ENCODE measurements at places on chromosomes 2 and 18.

DNA sequence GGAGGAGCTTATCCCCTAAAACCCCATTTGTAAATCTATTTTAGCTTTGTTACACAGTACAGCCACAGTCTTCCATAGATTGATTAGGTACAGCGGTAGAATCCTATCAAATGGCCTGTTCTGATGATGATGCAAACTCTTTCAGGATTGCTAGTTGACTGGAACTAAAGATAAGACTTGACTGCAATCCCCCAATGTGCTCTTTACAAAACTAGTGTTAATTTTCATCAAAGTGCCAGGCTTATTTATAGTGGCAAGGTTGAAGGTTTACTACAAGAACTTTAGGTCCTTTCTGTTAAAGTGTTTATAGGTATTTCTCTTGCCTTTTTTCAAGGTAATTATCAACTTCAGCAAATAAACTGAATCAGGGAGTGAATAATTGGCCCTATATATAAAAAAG is 9.0 kb upstream of the OTX1 start:
- no peak for DNase-seq

DNA sequence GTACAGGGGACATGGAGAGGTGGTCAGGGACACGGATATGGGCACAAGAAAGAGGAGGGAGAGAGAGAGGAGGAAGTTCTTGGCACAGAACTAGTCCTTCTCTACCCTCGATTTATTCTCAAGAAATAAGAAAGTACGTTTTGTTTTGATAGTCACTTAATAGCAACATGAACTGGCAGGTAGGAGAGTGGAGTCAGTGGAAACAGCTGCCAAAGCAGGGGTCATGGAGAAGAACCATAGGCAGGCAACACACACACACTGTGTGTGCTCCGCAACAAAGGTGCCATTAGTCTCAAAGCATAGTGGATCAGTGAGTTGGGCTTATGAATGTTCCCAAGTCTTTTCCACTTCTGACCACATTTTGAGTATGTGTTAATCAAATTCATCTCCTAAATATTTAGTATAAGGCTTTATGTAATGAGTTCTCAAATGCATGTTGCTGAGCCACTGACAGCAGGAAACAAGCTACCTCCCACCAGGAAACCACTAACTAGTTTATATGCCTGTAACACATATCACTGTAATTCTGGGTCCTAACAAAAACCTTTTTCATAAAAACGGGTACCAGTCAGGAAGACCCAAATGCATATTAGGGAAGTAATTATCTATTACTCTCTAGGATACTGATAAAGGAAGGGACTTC is 41.1 kb downstream of the IWS1 start:
- DNase-seq, result no peak

DNA sequence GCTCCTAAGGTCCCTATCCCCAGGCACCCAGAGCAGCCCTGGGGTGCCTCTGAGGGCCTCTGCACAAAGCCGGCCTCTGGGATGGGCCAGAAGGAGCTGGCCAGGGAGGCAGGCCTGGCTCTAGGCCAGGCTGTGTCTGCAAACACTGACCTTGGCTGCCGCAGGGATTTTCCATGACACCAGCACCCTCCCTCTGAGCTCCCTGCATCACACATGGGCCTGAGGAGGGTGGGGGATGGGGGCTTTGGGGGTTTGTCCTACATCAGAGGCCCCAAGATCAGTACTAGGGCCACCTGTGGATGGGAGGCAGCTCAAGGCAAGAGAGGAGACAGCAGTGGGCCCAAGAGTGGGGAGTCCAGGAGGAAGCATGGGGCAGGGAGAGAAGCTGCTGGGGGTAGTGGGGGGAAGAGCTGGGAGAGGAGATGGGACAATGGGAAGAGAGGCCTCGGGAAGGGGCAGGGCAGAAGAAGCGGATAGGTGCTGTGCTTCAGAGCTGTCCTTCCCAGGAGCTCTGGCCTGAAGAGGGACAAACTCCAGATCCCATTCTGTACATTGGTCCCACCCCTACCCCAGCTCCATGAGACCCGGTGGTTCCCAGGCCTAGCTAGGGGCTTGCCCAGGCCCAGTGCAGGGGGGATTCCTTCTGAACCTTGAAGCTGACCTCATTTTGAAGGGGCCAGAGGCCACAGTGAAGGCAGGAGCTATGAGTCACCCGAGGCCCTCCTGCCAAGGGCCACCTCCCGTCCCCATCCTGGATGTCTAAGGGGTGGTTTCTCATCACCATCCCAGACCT is 28.0 kb downstream of the KCNK3 start:
- no peak for DNase-seq

DNA sequence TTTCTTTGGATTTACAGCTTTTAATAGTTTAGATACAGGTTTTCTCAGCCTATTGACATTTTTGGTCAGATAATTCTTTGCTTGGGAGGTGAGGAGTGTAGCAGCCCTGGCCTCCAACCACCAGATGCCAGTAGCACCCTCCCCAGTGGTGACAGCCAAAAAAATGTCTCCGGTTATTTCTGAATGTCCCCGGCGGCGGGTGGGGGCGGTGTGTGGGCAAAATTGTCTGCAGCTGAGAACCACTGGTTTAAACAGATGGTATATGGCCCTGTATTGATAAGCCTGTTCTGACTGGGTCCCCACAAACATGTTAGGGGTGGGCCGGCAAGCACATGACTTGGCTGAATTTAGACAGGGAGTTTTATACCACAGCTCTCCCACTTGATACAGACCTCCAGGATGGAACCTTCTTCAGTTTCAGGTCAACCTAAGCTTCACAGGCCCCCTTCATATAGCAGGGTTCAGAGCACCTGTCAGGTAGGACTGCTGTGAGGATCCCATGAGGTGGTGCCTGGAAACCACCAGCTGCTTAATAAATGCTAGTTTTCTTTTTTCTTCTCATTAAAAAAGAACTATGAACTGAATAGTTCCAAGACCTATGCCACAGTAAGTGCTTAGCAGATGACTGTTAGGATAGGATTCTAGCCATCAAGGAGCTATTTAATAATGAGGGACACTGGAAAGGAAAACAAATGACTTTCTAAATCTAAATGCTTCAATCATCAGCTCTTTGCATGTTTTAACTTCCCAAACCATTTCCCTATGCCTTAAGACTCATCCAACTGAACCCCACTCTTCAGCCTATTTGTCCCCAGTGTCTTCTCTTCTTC is 18.1 kb downstream of the LPIN2 start:
- DNase-seq, result peak; percentile 49

DNA sequence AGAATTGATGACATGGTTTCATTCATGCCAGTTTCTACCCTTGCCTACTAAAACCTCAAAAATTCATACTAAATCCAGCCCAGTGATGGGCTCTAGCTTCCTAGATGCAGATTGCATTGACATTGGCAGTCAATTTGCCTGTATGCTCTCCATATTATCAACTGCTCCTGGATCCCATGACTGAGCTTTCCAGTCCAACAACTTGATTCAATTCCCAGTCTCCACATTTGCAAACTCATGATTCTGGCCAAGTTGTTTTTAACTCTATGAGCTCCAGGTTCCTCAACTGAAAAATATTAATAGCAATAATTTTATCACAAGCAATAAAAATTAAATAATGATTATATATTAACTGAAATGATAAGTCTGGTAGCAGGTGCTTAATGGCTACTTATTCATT is 51.0 kb upstream of the DSC1 start:
- no peak for DNase-seq

- DNase-seq, result no peak
These were observed 48.5 kb upstream of the ATP6V1B1 start for GRCh38 chr2:70887208-70887549.
